Stimulated activated CD8-positive, alpha-beta memory T cell treated with anti-CD3 and anti-CD28 coated beads, Interleukin-15, amount 100 ng/mL, for 1 hour (primary cell): ENCODE measurements at places on chromosomes 3 and 15.

DNA sequence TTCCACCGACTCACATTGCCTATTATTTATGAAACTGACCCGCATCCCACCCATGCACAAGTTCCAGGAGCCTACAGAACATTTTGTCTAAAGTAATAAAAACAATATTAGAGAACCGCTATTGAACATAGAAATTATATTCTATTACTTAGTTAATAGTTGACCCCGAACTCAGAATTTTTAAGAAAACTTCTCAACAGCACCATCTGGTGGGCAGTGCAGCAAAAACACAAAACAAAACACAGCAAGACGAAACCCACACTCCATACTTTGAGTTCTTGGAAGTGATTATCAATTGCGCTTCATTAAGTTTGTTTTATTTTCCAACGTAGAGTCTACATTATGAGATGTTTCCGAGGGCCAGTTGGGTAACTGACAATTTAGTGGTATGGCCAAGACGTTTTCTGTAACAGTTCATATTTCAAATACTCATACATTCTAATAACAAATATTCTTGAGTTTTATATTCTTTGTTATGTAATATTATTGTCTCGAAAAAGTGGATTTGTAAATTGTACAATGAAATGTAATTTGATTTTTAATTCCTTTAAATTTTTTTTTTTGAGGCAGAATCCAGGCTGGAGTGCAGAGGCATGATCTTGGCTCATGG lies 24.0 kb upstream of the C3orf70 start:
- no peak for DNase-seq

DNA sequence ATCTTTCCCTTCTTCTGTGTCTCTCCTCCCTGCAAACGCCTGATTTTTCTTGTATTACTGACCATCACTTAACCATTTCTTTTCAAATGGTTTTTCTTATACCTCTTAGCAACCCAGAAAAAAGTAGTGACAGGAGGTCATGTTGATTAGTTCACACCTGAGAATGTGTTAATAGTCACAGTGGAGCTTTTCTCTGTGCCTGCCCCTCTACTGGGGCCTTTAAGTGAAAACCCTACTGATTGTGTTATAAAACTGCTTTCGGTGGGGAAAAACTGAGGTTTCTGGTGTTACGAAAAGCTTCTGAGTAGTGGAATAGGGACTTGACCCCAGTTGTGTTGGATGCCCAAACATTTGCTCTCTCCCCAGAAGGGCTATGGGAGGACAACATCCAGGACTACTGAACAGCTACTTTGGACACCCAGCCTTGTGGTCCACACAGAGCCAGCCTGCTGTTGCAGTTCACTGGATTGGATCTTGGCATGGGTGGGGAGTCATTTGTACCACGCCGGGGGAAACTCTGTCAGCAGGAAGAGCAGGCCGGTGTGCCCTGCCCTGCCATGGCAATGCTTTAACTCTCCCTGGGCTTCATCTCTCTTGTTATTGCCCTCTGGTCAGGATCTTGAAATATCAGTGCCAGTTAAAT lies 10.3 kb downstream of the GPR87 start:
- no peak for DNase-seq

DNA sequence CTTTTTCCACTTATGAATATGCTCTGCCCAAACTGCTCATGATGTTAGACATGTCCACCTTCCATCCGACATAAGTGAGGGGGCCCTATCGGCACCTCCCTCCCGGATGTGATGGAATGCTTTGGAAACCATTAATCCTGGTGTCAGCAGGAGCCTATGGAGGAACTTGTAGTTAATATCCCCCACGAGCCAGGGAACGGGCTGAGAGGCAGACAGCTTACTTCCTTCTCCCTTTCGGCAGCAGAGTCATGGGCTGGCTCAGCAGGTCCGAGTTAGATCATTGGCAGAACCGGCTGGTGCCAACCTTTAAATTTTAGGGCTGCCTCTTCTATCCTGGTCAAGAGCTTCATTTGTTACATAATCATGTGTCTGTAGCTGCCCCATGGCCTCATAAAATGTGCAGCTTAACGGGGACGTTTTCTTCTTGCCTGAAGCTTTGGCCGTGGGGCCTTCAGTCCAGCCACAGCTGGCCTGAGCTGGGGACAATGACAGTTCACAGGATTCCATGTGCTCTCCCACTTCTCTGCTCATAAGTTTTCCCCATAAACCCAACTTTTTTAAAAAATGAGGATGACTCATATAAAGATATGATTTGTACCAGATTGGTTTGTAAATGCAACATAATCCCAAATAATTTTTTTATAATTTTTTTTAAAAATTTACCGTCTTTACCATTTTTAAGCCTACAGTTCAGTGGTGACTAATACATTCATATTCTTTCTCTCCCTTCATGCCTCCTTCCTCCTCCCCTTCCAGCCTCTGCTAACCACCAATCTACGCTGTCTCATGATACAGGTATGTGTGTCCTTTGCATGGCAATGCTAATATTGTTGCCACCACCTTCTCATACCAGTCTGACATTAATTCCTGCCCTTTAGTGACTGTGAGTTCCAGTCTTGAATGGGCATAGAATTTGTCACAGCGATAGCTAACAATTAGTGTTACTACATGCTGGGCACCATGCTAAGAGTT lies 62.2 kb upstream of the RGMA start:
- no peak for DNase-seq

- no peak for DNase-seq
Observed at GRCh38 chr3:43031485-43031884, 52.4 kb downstream of the GASK1A start.

DNA sequence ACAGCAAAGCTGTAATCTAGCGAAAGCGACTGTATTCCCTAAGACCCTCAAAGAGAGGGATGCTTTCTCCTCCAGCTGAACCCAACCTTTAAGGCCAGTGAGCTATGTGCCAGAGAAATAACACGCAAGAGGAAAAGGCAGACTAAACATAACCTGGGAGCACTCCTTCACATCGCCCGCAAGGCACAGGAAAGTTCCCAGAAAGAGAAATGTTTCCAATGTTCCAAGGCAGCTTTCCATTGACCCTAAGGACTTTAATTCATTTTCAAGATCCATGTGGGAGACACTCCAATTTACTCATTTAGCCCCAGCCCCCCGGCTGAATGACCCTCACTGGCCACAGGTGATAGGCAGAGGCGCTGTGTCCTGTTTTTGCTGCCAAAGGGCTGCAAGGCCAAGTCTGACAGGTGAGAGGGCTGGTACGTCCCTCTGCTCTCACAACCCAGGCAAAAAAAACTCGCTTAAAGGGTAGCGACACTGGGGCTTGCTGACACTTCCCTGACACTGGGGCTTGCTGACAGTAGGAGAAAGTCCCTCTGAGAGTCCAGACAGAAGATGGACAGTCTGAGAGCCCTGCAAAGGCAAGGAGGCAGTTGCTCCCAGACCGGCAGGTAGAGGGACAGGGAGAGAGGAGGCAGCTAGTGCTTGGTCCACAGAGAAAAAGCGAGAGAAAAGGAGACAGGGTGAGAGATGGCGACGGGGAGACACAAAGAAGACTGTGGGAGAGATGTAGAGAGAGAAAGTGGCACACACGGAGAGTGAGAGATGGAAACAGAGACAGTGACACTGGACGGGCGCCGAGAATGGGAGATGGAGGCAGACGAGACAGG lies 702 bp downstream of the ARHGEF3 start:
- DNase-seq: no peak

DNA sequence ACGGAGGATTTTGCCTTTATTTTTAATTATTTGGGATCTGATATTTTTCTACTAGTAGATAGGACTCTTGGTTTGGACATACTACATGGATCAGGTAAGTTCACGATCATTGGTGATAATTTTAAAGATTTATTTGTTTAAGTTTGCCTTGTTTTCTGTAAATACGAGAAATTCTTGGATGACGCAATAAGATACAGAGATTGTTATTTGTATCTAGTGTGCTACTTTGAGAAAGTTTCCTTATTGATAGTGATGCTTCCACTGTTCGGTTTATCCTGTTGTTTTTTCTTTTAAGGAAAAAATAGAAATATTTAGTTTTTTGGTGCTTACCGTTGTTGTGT lies 577 bp downstream of the CHD2 start:
- DNase-seq: no peak

- no peak for DNase-seq
Observed at GRCh38 chr15:92984161-92984560, 84.0 kb downstream of the CHD2 start.

- no peak for DNase-seq
Observed at GRCh38 chr15:53115563-53115962, 325.4 kb upstream of the ONECUT1 start.

- no peak for DNase-seq
Observed at GRCh38 chr3:65605876-65606432, 432.8 kb downstream of the MAGI1 start.

- DNase-seq: no peak
Observed at GRCh38 chr15:38671675-38672254, 107.2 kb upstream of the RASGRP1 start.

- no peak for DNase-seq
Observed at GRCh38 chr3:40523781-40524180, 979 bp upstream of the ZNF621 start.

GRCh38 chr15:92901995-92902394 lies 1.9 kb downstream of the CHD2 start:
- no peak for DNase-seq

DNA sequence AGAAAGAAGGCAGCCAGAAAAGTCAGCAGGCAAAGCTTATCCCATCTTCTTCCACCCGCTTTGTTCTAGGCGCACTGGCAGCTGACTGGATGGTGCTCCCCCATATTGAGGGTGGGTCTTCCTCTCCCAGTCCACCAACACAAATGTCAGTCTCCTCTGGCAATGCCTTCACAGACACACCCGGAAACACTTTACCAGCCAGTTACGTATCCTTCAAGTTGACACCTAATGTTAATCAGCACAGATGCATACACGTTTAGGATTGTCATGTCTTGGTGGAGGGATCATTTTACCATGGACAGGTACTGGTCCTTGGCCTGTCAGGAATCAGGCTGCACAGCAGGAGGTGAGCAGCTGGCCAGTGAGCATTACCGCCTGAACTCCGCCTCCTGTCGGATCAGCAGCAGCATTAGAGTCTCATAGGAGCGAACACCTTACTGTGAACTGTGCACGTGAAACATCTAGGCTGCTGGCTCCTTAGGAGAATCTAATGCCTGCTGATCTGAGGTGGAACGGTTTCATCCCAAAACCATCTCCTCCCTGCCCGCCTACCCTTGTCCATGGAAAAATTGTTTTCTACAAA lies 59.1 kb upstream of the PYDC2 start:
- DNase-seq: no peak

- DNase-seq: no peak
Observed at GRCh38 chr15:100573526-100573925, 28.5 kb downstream of the LINS1 start.

GRCh38 chr3:169131690-169132464 lies 531.6 kb downstream of the MECOM start:
- DNase-seq: no peak

DNA sequence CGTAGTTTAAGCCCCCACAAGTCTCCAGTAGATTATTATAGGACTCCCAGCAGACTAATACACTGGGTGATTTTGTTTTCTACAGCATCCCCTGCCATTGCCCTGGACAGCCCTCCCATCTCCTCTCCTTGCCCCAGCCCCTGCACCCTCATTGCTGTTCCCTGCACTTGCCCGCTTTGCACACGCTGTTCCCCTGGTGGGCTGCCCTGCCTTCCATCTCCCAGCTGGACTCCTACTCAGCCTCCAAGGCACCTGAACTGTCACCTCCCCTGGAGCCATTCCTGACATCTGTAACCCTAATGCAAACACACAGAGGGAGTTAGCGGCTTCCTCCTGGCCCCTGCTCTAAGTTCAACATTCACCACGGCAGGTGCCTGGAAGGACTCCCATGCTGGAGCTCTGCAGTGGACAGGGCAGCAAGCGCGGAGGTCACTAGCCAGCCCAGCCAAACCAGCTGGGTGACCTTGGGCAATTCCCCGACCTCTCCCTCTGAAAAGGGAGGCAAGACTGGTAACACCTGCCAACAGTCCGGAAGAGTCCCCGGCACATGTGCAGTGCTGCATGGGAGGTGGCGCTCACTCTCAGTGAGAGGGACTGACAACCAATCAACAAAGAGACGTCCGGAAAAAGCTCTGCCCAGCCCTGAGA lies 38.8 kb upstream of the IQSEC1 start:
- DNase-seq: no peak

- DNase-seq: no peak
Observed at GRCh38 chr15:78049691-78050440, 27.6 kb downstream of the TBC1D2B start.

- no peak for DNase-seq
Observed at GRCh38 chr3:140015741-140016140, 80.8 kb downstream of the CLSTN2 start.

GRCh38 chr15:41629463-41629862 lies 30.7 kb upstream of the MGA start:
- DNase-seq: no peak
